ENCODE measurements at places on chromosomes 2 and 18. TPM values are rescaled to one million over a fixed set of nuclear protein-coding genes. Genes with fewer than 3 reads are reported as not detected.

DNA sequence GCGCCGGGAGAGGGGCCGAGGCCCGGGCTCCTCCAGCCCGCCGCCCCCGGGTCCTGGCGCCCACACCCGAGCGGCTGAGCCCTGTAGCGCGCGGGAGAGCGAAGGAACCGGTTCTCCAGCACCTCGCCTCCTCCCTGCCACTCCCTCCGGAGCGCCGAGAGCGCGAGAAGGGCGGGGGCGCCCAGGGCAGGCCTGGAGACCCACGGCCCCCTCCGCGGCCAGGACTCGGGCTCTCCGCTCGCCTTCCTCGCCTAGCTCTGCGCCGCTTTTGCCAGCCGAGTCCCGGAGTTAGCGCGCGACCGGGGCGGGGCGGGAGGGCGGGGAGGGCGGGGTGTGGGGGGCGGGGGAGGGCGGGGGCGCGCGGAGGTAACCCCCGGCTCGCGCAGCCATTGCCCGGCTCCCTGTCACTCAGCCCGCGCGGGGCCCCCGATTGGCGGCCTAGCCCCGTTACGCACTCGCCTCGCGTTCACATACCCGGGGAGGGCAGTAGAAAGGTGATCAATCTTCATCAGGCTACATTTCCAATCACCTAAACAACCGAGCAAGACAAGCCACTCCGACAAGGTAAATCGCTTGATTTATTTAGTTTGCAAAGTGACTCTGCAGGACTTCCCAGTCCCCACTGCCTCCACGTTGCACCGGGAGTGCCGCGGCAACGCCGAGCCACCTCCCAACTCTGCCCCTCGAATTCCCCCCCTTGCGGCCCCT, at the start of gene OTX1:
Gene OTX1, plus strand, starts transcription at position 497 of the 708 bp plus-strand sequence. CDS start 2,161 bp downstream, outside the sequence.
- no peak for DNase-seq

DNA sequence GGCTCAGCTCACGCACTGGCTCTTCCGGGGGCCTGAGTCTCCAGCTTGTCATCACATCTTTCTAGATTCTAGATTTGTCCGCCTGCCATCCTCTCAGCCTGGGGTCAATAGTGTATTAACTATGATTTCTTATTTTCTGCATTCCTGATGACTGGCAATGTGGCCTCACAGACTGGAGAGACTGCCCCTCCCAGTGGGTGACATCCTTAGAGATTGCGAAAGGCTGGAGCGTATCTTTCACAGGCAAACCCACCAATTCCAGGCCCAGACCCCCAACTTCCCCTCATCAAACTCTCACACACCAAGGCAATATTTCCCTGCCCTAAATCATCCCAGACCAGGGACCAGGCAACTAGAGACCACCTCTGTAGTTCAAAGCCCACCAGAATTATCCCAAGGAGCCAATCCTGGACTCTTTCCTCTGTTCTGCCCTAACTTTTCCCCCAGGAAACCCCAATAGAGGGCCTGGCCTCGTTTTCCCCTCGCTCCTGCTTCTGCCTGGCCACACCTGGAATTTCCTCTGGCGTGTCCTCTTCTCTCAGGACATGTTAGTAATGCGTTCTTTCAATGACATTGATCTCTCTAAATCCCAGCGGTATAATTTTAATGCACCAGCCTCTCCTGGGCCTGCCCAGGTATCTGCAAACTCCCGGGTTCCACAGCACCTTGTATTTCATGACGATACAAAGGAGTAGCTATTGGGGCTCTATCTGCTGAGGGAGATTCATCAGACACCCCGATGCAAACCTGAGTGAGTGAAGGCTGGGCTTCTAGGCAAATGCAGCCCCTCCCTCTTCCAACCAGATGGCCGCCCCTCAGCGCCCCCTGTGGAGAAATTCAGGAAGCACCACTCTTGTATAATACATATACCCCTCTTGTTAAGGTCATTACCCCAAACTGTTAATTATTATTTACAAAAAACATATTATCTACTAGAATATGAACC, 2.4 kb upstream of the KCNF1 start:
- no peak for DNase-seq

DNA sequence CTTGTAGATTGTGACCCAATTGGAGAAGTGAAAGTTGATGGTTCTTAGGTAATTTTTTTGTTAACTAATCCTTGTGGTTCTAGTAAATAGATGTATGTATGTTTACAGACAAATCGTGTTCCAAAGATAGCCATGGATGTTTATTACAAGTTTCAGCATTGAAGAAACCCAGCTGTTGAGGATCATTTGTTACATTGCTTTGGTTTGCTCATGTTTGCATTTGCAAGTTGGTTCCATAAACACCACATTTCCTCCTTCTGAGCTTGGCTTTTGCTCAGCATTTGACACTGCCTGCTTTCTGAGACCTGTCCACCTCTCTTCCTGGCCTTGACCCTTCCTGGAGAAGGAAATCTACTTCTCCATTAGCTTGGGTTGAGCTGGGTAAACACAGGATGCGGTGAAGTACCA, 1.8 kb upstream of the CCDC68 start:
- no peak for DNase-seq

DNA sequence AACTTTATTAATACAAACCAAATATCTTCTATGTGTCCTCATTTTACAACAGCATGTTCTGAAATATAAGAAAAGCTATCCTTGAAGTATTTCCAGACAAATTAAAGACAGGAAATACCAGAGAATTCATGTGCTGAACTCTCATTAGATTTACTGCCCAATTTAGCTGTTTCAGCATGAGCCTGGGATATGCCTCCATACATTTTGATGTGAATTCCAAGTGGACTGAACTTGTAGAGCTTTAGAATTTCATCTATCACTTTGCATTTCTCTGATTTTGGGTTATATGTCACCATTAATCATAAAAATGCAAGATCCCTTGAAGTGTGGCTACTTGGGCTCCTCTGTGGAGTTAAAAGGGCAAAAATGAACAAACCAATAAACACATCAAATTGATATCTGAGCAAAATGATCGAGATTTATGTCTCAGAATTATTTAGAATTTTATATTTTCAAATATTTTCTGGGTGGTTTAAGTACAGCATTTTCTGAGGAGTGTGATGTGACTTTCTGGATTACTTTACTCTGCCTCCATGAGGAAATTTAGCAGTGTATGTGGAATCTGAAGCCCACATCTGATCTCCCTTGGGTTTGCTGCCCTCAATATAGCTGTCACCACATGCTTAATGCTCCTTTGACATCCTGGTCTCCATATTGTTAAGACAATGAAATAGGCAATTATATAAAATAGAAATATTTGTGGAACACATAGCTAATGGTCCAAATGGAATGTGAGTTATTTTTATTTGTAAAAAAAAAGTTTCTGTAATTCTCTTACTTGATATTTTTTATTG, 206.6 kb upstream of the RBMS1 start:
- DNase-seq, result no peak

GRCh38 chr2:29013057-29013780, 32.1 kb downstream of the TOGARAM2 start:
- no peak for DNase-seq

- DNase-seq, result no peak
These were observed 52.9 kb downstream of the RNU4ATAC start for GRCh38 chr2:121583555-121583954.

- DNase-seq, result no peak
These were observed 132.2 kb upstream of the ITGB6 start for GRCh38 chr2:160332318-160332717.

Gene LRP1B
- not detected for total RNA-seq

Gene DLGAP1
- not detected for total RNA-seq

Gene SERPINB3
- not detected for total RNA-seq

Gene MATN3
- not detected for total RNA-seq

All from activated T-helper 2 cell treated with anti-CD3 and anti-CD28 coated beads, Interferon-gamma antibody, Interleukin-2, Interleukin-4, amounts not matched to agents 10 μg/mL and 5 μg/mL and 100 μg/mL, durations not matched to agents 14 hours and 24 hours and 36 hours (primary cell).